ENCODE measurements at places on chromosomes 11 and 22.

GRCh38 chr11:15108592-15109130 is 6.1 kb upstream of the INSC start:
- no peak for DNase-seq

- DNase-seq, result no peak
These were observed 3.4 kb upstream of the FADS1 start for GRCh38 chr11:61820174-61820573.

- no peak for DNase-seq
These were observed 106.8 kb upstream of the NECTIN1 start for GRCh38 chr11:119835753-119836152.

DNA sequence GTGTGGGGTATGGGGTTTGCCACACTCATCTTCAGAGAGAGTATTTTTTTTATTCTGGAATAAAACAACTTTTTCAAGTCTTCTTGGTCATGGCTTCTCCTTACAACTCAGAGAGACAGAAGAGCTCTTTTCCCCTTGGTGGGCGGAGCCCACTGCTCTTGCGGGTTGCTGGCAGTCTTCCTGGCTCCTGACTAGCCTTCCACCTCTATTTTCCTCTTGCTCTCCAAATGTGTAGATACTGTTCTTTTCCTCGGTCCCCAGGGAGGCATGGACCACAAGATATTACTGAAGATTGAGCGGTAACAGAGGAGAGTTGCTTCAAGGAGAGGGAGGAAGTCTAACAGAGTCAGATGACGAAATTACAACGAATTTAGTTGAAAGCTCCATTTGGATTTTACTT is 210.6 kb downstream of the NTM start:
- no peak for DNase-seq

DNA sequence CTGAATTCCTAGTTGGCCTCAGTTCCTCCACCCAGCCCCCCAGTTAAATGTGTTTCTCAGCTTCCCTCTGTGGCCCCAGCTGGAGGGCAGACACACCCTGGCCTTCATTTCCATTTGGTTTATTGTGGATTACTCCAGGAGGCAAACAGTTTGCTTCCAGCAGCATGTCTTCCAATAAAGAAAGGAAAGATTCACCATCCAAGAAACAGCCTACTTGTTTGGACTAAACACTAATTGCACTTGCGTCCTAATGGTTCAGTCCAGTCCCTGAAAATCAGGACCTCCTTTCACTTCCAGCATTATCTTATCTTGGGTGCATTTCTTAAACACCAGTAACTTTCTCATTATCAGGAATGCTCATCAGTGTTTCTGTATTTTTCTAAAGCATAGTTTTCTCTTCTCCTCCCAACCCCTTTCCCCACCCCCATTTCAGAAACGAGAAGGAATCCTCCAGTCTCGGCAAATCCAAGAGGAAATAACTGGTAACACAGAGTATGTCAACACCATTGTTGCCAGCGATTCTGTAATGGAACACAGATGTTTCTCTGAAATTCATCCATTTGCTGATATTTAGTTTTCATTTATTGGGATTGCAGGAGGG is 130.9 kb downstream of the PARVA start:
- DNase-seq, result no peak

- DNase-seq, result no peak
These were observed 190.4 kb downstream of the MN1 start for GRCh38 chr22:27610863-27611786.

GRCh38 chr11:115581871-115582639 is 77.8 kb upstream of the CADM1 start:
- DNase-seq, result no peak

- no peak for DNase-seq
These were observed 342.5 kb downstream of the ETS1 start for GRCh38 chr11:128244871-128245270.

- no peak for DNase-seq
These were observed 173.5 kb downstream of the TTC28 start for GRCh38 chr22:28506150-28506535.

- no peak for DNase-seq
These were observed 11.3 kb downstream of the EED start for GRCh38 chr11:86255896-86256295.

DNA sequence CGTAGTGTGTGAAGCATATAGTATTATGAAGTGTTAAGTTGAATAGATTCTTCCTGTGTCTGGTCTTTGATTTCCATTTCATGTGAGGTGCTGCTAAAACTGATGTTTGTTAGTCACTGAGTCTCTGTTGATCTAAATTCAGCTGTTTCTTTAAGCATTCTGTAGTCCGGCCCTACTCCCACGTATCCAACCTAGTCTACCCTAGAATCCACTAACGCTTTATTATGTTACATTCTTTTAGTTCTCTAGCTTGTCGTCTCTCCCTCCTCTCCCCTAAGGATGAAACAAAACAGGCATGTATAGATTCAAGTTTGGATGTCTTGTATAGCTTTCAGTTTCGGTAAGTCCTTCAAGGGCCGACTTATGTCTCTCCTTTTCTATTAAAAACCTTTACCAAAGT is 4.1 kb downstream of the WEE1 start:
- DNase-seq, result no peak

DNA sequence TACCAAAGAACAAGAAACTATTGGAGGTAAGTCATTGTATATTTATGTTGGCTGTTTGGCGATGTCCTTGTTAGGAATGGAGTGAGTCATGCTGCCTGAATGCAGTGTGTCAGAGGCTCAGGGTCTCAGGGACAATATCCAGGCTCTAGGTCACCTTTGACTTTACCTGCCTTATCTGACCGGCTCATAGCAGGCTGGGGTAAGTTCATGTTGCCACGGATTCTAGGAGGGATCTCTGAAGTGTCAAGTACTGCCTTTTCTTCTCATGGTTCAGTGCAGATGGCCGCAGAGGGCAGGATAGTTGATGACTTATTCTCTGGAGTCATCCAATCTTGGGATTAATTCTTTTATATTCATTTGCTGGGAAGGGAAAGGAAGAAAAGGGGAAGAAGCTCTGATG is 53.2 kb downstream of the SPON1 start:
- no peak for DNase-seq

- no peak for DNase-seq
These were observed 46.1 kb upstream of the LINC01488 start for GRCh38 chr11:69435161-69435986.

- DNase-seq, result no peak
These were observed 43.2 kb upstream of the CLMP start for GRCh38 chr11:123238297-123238696.

DNA sequence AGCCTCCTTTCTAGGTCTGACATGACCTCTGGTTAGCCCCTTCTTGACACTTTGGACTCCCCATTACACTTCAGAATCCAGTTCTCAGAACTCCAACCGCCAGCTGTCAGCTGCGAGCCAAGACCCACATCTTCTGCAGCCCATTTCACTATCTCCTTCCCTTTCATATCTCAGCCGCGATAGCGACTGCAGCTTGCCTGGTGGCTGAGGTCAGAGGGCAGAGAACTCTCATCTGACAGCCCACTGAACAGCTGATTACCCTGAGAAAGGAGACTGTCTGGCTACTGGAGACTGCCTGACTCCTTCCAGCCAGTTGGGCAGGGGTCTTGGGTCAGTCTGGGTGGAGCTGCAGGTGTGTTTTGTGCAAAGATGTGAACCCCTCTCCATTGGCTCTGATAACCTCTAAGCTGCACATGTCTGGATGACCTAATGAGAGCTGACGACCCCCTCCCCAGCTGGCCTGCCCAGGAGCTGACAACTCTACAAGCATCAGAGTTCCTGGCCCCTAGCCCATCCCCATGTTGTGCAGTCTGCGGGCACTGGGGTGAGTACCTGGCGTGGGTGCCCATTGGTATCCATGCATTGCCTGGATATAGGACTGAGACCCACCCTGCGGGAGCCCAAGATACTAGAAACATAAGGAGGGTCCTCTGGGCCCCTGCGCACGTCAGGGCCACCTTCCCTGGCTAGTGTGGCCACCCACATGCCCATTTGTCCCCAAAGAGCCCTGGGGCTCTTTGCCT is 1.1 kb downstream of the CHRM1 start:
- DNase-seq, result no peak
